ENCODE measurements at places on chromosomes 1 and 21.

DNA sequence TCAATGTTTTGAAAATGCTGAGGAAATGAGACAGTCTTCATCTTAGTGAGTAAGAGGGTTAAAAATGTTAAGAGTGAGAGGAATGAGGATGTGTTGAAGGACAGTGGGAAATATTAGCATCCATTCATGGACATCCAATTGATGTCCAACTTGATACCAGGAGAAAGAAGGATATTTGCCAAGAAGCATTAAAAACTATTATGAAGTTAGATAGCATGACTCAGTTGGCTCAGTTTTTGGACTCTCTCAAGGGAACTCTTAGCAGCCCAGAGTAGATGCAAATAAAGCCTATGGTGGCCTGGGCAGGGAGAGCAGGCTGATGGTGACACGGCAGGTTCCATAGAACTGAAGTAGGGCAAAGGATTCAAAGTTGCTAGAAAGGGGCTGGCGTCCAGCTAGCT is 171.0 kb downstream of the ZZZ3 start:
- no peak for DNase-seq

- no peak for DNase-seq
These were observed 69.1 kb downstream of the DYRK1A start for GRCh38 chr21:37435711-37436110.

- DNase-seq = no peak
These were observed 5.0 kb downstream of the CHRNB2 start for GRCh38 chr1:154572468-154573167.

- peak; percentile 65 for DNase-seq
These were observed 12.9 kb upstream of the PDE9A start for GRCh38 chr21:42640486-42640885.

DNA sequence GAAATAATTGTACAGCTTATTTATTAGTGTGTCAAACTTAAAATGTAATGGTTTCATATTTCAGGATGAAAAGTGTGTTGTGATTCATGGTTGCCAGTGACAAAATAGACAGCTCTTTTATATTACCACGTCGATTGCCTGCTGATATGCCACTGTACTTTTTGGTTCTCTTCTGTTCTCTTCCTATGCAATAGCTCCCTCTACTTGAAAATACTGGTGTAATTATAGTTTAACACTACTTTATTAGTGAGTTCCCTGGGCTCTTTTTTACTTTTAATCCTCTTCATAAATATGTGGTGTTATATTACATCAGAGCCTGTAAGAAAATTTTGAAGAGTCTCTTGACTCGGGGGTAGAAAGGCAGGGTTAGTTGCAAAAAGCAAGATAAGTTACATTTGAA is 111.3 kb downstream of the PATJ start:
- DNase-seq = no peak

- DNase-seq = no peak
These were observed 100.1 kb downstream of the ATF6 start for GRCh38 chr1:161866241-161866640.

DNA sequence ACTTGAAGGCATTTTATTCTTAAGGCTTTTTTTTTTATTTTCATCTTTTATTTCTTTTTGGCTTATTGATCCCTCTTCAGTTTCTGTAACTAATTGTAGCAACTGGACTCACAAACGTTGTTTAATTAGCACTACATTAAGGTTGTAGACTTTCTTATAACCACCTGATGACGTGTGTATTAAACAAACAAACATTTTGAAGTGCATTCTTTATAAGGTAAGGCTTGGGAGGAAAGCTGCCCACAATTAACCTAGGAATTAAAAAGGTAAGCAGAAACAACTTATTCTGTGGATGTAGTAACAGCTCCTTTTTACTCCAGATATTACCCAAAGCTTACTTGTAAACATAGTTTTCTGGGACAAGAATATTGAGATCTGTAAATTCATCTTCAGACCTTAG is 55.0 kb downstream of the CAMSAP2 start:
- no peak for DNase-seq

DNA sequence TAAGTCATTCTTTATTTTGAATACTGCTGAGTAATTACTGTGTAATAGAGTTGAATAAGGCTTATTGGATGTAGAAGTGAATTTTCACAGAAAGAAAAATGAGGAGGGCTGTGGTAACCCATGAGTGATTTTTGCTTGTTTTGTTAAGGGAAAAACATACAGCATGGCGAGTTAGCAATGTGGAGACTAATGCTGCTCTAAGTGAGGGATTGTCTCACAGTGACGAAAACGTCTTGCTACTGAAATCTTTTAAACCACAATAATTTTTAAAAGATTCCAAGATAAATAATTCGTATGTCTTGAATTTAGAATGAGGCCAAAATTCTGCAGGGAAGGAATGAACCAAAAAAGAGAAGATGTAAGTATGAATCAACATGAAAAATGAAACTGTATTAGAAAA is 16.2 kb upstream of the PLA2G4A start:
- no peak for DNase-seq

DNA sequence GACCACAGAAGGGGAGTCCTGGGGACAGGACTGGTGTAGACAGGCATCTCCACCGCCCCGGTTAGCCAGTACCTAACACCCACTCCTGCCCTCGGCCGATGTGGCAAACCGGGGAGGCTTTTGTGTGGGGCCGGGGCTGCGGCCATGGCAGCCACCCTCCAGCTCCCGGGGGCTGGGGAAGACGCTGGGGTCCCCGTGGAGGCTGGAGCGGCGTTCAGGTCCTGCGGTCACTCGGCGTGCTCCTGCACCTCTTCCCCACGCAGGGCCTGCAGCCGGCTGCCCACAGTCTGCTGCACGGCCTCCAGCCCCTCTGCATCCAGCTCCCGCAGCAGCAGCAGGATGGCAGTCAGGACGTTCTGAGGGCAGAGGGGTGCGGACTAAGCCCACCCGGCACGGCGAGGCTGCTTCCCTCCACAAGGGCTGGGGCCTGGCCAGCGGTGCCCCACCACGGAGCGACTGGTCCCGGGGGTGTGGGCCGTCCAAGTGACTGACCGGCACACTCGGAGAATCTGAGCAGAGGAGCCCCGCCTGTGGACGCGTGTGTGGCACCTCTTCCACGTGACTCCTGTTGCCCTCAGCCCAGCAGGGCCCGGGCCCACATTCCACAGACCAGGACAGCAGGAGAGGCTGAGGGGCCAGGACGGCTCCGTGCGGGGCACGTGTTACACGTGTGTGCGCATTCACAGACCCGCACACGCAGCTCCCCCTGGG is 9.1 kb downstream of the CFAP410 start:
- DNase-seq = peak; percentile 86

- no peak for DNase-seq
These were observed 59.8 kb upstream of the KIF26B start for GRCh38 chr1:245094954-245095353.

- peak; percentile 17 for DNase-seq
These were observed 174.3 kb upstream of the DUSP10 start for GRCh38 chr1:221916176-221916575.

- DNase-seq = no peak
These were observed 11.6 kb downstream of the ARHGEF2 start for GRCh38 chr1:155966750-155967149.

GRCh38 chr1:65167586-65168242 is 19.7 kb downstream of the AK4 start:
- no peak for DNase-seq

- DNase-seq = no peak
These were observed 11.0 kb downstream of the AHCYL1 start for GRCh38 chr1:109995536-109995935.

DNA sequence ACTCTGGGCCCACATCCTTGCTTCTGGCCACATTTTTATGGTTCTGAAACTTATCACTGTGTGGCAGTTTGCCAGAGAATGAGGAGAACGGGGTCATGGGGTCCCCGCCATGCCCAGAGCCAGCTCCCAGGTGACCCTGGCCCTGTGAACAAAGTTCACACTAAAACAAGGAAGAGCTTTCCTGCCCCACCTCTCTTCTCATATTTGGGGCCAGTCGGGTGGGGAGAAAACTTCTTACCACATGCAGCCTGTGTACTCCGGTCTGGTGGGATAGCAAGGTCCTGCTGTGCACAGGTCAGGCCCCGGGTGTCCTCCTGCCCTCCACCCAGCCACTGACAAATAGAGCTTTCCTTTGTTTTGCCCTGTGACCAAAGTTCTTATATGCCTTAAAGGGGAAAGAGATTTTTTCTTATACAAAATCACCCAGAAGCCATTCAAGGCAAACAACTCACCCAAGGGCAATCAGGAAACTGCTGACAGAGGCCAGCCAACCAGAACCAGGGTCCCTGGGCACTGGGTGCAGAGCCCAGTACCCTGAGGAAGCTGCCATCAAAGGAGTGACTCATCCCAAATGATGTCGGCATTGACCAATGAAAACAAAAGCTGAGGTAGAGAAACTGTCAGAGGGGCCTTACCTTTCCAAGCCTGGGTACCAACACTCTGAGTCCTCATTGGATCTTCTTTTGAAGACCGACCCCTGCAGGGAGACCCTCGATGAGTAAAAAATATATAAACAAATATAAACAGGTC is 53.6 kb downstream of the OLIG1 start:
- no peak for DNase-seq

GRCh38 chr1:2186901-2187300 is 7.7 kb downstream of the FAAP20 start:
- DNase-seq = peak; percentile 73

DNA sequence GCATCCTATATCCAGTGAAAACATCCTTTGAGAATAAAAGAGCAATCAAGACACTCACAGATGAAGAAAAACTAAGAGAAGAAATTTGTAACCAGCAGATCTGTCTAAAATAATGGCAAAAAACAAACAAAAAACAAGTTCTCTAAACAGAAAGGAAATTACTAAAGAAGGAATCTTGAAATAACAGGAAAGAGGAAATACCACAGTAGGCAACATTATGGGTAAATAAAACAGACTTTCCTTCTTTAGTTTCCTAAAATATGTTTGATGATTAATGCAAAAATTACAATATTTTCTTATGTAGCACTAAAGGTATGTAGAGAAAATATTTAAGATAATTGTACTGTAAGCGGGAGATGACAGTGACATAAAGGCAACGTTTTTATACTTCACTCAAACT is 23.5 kb downstream of the SLC19A1 start:
- DNase-seq = no peak

DNA sequence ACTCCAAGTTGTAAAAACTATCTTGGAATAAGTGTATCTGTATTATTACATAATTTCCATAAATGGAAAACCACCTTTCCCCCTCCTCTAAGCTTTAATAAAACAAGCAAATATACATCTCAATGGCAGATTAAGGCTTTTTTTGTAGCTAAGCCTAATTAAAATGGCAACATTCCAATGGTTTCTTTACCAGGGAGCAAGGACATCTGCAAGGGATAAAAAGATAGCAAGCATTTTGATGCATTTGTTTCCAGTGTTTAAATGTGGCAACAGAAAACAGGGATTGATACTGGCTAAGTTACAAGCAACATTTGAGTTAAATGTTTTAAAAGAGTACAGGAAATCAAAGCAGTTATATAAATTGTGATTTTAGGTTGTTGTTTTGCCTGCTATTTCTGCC is 1012.7 kb downstream of the ADGRL2 start:
- no peak for DNase-seq

GRCh38 chr1:170672316-170672715 is 8.4 kb downstream of the PRRX1 start:
- no peak for DNase-seq

DNA sequence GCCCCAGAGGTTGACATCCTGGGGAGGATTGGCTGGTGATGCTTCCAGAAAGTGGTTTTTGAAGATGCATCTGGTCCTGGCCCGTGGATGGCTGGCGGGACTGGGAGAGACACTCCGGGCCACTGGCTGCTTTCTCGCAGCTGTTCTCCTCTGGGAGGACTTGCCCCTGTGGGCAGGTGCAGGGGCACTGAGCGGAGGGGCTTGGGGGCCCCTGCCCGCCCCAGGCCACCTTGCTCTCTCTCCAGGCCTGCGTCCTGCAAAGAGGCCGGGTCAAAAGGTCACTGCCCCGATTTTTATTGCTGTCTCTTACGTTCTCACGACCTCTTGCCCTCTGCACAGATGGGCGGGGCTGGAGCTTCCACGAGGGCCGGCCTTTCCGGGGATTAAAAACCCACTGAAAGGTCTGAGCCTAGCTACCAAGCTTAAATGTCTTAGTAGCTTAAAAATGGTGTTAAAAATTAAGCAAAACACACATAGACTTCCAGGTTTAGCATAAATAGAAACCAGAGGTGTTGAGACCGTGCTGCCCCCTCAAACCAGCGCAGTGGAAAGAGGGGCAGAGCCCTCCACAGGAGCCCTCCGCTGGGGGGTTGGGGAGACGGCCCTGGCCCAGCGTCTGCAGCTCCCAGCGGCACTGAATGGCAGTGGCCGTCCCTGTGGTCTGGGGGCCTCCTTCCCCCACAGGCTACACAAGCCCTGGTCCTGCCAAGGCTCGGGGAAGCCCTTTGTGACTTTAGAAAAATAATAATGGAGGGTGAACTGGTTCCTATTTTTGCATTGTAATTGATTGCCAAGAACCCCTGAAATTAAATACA is 43.9 kb downstream of the SKI start:
- no peak for DNase-seq

DNA sequence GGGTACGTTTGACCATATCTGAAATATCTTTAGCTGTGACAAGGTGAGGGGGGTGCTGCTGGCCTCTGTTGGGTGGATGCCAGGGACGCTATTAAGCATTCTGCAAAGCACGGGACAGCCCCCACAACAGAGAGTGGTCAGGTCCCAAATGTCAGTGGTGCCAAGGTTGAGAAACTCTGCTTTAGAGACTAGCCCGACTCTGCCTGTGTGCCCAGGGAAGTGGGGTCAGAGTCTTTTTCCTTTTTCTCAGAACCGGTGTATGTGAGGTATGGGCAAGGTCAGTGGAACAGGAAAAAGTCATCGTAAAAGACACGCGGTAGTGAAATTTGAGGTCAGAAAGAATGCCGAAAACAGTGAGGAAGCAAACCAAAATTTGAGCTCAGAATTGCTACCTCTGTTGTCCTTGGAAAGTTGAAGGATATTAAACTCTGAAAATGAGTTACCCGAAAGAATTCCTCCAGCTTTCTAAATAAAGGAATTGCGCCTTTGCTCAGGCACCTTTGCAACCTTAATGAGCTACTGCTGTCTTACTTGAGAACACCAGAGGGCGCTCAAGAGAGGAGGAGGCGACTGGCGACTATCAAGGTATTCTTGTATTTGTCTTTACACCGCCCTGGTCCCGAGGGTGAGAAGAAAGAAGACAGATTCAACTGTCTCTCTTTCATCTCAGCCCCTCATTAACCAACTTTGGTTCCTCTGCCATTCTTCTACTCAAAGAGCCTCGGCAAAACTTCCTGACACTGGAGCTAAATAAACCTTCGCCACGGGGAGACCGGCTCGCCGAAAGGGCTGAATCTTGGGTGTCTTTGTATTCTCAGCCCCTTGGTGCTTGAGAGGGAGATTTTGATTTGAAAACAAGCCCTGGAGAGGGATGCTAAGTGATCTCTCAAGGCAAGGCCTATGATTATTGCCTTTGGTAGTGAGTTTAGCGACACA is 85.4 kb upstream of the OLIG2 start:
- DNase-seq = no peak
